ENCODE measurements at places on chromosomes 16 and 17.

DNA sequence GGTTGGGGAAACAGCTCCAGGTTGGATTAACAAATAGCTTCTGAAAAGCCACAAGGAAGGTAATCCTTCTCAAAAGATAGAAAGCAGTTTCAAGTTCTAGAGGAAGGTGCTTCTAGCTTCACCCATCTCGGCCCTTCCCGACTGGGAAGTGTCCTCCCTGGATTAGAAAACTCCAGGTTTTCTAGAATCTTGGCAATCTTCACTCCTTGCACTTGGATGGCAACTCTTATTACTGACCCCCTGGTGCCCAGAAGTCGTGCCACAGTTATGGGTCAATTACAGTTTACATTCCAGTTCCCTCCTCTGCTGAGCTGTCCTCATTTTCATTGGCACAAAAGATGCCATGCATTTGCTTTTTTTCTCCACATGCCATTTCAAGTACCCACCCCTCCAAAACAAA lies 65.6 kb downstream of the SMG6 start:
- DNase-seq = no peak

DNA sequence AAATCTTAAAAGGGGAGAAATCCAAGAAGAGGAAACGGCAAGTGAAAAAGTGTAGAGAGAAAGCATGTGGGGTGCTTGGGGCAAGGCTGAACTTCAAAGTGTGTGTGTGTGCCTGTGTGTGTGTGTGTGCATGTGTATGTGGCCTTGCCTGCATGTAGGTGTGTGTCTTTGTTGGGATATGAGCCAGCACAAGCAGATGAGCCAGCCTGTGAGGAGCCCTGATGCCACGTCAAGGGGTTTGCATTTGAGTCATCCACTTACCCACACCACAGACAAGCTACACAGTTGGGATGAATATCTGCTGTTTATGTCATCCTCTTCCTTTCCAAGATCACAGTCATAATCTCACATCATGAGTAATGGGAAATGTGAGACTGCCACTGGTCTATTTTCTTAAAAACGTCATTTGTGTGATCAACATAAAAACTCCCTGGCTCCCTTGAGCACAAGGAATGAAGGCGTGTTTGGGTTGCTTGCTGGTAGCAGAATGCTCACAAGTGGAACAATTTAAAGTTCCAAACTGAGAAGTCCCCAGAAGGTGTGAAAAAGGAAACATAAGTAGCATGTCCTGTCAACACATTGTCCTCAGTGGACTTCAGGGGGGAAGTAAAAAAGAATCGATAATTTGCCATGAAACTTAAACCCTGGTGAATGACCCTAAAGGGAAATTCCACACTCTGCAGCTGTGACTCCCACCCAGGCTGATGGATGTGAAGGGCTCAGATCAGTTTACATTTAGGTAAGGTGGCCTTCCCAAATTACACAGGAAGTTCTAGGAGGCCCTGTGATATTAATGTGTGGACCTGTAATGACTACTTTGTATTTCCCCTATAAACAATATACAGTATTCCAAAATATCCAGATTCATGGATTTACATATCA lies 14.7 kb downstream of the KCTD19 start:
- peak; percentile 99 for DNase-seq

GRCh38 chr17:80283116-80283852 lies 22.6 kb downstream of the RNF213 start:
- no peak for DNase-seq

- no peak for DNase-seq
Observed at GRCh38 chr17:21242026-21242697, 11.0 kb downstream of the NATD1 start.

DNA sequence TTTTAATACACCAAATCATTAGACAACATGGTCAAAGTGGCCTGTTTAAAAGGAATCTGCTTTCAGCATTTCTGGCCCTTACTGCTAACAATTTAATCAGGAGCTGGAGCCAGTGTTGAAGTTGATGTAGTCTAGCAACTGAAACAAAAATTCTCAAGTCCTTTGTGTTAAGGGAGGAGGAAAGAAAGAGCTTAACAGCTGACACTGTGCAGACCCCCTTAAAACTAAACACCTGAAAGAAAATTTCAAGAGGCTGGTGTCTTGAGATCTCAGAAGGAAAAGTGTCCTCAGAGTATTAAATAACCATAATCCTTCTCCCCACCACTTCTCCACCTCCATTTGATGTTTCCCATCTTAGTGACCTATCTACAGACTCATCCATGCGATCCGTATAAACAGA lies 232.1 kb downstream of the FTO start:
- DNase-seq = no peak

DNA sequence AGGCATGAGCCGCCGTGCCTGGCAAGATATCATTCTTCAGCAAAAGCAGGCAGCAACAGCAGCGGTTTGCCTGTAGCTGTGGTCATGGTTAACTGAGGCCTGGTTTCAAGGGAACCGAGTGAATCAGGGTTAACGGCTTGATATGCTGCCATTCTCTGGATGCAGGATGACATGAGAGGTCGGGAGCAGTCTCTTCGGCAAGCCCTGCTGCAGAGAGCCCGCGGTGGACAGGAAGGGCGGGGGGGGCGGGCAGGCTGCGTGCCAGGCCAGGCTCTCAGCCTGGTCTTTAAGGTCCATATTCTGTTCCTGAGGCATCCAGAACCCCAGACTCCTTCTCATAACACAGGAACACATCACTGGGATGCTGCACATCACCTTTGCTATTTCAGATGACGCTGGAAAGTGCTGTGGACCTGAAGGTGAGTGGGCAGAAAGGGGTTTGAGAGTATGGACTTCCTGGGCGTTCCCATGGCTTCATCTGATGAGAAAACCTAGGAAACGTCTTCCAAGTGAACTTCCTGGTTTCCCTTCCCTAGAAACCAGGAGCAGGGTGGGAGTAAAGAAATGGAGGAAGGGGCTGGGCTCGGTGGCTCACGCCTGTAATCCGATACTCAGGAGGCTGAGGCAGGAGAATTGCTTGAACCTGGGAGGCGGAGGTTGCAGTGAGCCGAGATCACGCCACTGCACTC lies 165.6 kb upstream of the RPH3AL start:
- no peak for DNase-seq

GRCh38 chr16:67672739-67673662 lies 6.4 kb downstream of the C16orf86 start:
- peak; percentile 55 for DNase-seq

DNA sequence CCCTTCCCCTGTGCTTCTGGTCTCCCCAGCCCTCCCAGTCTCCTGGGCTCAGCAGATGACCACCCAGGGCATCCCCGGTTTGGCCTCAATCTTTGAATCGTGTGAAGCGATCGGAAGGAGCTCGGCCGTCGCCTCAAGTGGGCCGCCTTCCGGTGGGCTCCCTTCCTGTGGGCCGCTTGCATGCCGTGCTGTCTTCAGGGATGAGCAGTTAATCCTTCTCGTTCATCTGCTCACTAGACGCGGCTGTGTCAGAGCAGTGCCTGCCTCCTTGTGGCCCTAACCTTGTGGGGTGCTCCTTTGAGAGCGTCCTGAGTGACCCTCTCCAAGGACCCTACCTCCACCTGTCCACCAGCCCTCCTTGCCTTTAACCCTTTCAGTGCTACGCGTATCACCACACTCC lies 40.4 kb downstream of the BAIAP2 start:
- DNase-seq = no peak

DNA sequence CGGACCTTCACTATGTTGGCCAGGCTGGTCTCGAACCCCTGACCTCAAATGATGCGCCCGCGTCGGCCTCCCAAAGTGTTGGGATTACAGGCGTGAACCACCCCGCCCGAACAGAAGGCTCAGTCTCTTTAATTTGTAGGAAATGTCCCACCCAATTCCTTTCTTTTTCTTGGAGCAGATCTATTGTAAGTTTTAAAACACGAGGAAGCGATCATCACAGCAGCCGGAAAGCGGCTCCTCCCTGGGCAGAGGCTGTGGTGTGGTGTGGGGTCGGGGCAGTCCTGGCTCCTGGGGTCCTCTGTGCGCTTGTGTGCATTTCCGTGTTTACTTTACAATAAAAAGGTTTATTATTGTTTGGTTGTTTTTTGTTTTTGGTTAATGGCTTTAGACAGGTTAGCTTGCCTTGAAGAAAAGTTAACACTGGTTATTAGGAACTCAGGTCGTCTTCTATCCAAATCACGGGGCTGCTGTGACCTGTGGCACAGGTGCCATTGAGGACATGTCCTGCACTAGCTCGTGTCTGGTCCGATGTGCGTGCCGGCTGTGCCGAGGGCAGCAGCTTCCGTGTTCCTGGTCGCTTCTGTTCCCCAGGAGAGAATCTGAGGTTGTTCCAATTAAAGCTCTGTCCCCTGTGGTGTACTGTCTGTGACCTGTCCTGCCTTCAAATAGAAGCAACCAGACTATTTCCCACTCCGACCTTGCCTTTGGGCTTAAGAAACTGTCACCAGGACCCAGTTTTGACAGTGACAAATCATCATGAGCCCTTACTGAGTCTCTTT lies 83.1 kb downstream of the SEC14L1 start:
- DNase-seq = no peak

DNA sequence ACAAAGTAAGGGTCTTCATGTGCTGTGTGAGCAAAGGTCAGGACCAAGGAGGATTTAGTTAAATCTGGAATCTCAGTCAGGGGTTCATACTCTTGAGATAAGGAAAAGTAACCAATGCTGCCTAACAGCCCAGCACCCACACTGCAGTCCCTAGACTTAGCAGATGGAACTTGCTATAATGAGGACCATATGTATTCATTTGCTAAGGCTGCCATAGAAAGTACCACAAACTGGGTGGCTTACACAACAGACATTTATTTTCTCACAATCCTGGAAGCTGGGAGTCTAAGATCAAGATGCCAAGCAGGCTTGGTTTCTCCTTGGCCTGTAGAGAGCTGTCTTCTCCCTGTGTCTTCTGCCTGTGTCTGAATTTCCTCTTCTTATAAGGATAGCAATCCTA lies 20.8 kb downstream of the ZP2 start:
- peak; percentile 71 for DNase-seq

- DNase-seq = no peak
Observed at GRCh38 chr16:24696699-24697098, 32.8 kb upstream of the TNRC6A start.
